ENCODE measurements at places on chromosomes 2 and 18. TPM values are rescaled to one million over a fixed set of nuclear protein-coding genes. Genes with fewer than 3 reads are reported as not detected.

GRCh38 chr2:103401621-103402020 lies 639.8 kb downstream of the TMEM182 start:
- peak; percentile 24 for DNase-seq

Gene PDK1
- total RNA-seq = 154 TPM

GRCh38 chr2:20365249-20365817 lies 14.7 kb upstream of the PUM2 start:
- no peak for DNase-seq

DNA sequence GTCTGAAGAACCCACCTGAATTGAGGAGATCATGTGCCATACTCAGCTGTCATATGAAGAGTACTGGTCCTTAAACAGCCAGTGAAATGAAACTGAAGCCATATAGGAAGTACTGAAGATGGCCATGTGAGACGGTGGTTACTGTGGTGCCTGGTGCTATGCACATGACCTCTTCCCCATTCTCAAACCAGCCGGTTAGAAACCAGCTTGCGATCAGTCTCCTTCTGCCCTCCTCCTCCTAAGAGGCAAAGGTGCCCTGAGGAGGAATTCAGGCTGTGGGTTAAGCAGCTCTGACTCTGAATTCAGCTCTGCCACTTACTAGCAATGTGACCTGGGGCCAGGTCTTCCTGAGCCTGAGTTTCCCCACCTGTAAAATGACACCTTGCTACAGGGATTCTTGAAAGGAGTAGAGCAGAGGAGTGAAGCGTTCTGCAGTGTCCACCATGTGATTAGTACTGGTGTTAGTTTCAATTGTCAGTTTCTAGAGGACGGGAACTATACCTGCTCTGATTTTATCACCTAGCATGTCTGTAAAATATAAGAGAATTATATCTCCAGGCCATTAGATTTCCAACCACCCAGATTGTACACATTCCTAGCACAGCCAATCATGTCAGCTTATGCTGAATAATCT lies 5.1 kb downstream of the FECH start:
- DNase-seq = no peak

DNA sequence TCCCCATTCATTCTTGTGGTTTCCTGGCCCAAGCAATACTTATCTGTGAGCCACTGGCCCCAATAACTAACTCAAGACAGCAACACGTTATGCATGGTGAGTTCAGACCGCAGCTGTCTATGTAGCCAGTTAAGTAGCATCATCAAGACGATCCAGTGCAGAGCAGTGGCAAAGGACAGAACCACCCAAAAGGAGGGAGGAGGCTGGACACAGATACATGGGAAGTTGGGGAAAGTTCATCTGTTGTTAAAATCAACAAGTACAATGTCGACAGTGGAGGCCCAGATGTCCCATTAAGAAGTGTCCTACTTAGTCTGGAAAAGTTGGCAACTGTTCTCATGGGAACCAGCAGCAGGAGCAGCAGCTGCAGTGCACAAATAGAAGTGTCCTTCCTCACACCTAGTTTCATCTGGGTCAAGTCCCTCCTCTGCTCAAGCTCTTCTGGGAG lies 106.9 kb upstream of the THOC1 start:
- DNase-seq = no peak

- DNase-seq = no peak
Observed at GRCh38 chr18:51339856-51340255, 142.4 kb upstream of the MEX3C start.

DNA sequence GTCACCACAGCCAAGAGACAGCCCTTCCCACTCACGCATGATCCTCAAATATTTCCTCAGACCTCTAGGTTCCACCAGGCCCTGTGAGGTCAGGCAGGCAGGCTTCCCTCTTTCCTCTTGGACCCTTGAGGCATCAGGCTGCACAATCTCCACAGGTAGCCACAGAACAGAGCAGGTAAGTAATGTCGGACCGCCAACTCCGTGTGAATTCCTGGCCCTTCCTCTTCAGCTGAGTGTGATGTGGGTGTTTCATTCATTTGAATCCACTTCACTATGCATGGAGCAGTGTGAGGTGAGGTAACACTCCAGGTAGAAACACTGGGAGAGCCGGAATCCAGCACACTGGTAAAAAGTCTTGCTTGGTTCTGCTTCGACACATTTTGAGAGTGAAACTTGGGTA lies 44.0 kb downstream of the MRPL35 start:
- DNase-seq = no peak

Gene PCARE
- total RNA-seq = not detected

DNA sequence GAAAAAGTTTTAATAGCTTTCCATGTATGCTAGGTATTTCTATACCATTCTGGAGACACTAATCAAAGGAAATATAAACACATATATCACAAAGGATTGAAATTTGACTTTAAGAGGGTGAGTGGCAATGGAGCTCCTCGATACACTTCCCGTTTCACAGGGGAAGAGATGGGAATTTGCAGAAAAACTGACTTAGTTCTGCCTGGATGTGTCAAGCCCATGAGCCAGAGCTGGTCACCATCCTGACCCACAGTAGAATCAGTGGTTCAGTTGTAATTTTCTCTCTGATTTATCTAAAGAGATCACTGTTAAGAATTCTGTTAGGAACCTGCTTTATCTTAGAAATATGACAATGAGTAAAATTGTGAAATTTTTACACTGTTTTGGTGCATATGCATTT lies 34.2 kb downstream of the PLCL1 start:
- DNase-seq = no peak

Gene ACVR2A
- total RNA-seq = 8.8 TPM

Gene LIMS4
- 0.07 TPM for total RNA-seq

- DNase-seq = no peak
Observed at GRCh38 chr2:191301971-191302370, 56.8 kb downstream of the MYO1B start.

DNA sequence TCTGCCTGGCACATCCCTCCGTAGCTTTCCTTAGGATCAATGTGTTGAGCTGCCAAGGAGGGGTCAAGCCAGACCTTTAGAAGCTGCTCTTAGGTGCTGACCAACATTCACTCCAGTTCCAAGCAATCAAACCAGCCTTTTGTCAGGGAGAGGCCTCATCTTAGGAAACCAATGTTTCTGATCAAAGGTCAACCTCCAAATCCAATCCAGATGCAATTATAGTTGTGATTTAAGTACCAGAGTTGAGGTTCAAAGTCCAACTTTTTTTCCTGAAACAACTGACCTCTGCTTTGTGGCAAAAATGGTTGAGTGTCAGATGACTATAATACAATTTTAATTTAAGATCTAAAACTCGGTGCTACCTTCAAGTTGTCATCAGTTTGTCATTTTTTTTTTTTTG lies 303.4 kb downstream of the ALK start:
- no peak for DNase-seq

Gene TANC1
- total RNA-seq = 8.4 TPM

GRCh38 chr2:143736904-143737303 lies 607.7 kb downstream of the ARHGAP15 start:
- no peak for DNase-seq

GRCh38 chr2:29329899-29330298 lies 214.7 kb downstream of the CLIP4 start:
- peak; percentile 45 for DNase-seq

GRCh38 chr2:142872882-142873724 lies 4.4 kb upstream of the KYNU start:
- DNase-seq = no peak

Gene BUB1
- 169 TPM for total RNA-seq

DNA sequence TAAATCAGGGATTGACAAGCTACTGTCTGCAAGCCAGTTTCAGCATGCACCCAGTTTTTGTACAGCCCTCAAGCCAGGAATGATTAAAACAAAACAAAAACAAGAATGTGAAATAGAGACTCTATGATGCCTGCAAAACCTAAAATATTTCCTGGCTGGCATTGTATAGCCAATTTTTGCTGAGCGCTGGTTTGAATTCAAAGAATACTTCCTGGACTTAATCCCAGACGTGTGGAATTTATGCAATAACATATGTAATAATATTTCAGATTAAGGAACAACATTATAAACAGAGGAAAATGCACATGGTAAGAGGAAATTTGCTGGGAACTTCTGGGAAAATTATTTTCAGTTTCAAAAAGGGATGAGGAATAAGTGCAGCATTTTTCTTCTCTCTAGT lies 148.1 kb upstream of the RPRM start:
- no peak for DNase-seq

Data from H7 (cell line).